ENCODE measurements at places on chromosomes 1 and 21.

DNA sequence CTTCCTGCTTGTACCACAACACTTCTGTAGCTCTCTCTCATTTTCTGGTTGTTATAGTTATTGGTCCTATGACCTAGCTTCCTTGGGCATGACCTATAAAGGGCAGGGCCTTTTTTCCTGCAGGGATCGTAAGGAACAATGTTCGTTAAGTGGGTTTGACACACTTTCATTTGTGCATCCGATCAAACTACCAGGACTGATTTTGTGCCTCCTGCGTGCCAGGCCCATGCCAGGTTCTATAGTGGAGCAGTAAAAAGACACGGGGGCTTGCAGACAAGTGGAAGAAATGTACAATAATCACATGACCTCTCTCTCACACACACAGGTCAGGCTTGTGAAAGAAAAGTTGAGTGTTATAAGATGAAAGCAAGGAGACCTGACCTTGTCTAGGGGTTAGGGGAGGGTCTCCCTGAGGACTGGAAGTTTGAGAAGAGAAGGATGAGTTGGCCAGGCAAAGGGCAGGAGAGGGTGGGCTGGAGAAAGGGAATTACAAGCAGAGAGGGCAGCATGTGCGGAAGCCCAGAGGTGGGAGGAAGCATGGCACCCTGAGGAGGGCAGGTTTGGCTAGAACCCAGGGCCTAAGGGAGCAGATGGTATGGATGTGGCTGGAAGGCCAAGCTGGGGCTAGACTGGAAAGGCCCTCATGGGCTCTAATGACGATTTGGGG, 145.4 kb downstream of the GRIK3 start:
- DNase-seq: no peak

DNA sequence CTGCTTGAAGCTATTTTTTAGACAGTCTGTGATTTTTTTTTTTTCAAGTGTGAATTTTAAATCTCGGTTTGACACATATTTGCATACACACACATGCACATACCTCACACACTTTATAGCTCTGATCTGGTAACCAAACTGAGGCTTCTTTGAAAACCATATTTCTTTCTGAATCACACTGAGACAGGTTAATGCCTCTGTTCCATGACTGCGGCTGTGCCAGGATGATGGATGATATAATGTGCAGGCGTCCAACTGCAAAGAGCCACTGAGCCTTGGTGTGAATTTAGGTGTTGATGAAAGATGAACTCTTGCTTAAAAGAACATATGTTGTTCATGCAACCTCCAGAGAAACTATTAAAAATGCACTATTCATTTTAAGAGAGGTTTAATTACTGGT, 504.0 kb upstream of the OLFM3 start:
- DNase-seq: no peak

- no peak for DNase-seq
These were observed 26.3 kb upstream of the PCBP3 start for GRCh38 chr21:45617021-45617921.

DNA sequence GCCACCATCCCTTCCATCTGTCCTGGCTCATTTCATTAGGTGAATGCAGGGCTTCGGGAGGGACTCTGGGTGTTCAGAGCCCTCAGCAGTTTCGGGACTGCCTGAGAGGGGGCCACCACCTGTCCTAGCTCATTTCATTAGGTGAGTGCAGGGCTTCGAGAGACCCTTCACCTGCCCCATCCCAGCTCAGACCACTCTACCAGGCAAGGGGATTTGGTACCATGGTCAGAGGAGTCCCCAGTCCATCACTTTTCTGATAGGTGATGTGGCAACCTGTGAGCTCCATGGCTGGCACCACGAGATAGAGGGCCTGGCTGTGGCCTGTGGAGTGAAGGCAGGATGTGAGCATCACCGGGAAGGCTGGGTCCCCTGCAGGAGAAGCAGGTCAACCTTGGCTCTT, 32.9 kb upstream of the KDM4A start:
- DNase-seq: no peak
